Right cardiac atrium (tissue), 5 donors: ENCODE measurements at places on chromosomes 12 and 14.

DNA sequence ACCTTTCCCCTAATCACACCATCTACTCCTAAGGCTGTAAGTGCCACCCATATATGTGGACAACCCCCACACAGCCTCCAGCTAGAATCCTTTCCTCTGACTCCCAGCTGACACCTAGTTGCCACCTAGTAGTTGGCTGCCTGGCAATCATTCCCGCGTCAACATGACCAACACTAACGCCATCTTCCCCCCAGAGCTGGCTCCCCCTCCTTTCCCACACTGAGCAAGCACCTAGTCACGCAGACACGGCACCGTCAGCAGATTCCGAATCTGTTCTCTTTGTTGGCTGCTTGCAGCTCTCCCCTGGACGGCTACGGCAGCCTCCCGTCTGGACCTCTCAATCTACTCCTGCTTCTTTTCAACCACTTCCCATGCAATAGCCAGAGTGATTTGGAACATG, 27.7 kb downstream of the UBR7 start:
- DNase-seq: no peak

DNA sequence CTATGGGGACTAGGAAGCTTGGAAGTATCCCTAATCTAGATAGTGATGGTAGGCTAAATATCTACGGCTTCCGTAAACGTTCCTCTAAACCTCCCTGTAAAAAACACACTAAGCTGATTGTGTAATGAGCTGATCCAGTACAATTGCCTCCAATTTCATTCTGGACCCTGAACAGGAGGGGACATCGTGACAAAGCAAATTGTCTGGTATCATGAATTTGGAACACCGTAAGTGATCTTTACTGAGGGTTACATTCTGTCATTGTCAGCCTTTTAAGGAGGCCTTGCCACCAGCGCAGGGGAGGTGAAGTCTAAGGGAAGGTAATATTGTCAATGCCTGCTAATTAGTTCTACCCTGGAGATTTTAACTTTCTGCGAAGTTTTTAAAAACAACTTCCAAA, 487 bp upstream of the MGST1 start:
- DNase-seq: no peak

- DNase-seq: no peak
Observed at GRCh38 chr12:49680075-49680474, 27.1 kb downstream of the FMNL3 start.

- DNase-seq: no peak
Observed at GRCh38 chr14:78921856-78922255, 751.7 kb downstream of the NRXN3 start.

DNA sequence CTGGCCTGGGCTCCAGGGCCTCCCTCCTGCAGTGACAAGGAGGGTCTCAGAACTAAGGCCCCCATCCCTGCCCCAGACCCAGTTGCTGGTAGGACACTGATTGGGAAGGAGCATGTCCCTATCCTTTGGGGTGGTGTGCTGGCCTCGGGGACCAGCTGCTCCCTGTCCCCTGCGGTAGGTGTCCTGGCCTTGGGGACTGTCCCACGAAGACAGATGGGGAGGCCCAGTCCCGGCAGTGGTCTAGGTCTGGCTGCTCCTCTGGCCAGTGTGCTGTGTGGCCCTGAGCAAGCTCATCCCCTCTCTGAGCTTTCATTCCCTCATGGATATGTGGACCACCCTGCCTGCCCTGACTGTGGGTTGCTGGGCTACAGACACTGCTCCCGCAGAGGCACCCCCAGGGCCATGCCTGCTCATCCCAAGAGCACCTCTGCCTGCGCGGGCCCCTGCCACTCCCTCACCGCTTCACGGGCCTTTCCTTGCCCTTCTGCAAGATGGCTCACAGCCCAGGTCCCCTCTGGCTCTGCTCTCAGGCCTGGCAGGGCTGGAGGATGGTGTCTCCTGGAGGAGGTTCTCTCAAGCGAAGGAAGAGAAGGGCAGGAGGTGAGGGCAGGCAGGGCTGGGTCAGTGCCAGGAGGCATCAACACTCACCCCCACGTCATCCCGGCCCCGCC, 12.5 kb downstream of the AHNAK2 start:
- DNase-seq: peak; percentile 12

GRCh38 chr12:61871485-61871810, 388.8 kb upstream of the USP15 start:
- DNase-seq: no peak

DNA sequence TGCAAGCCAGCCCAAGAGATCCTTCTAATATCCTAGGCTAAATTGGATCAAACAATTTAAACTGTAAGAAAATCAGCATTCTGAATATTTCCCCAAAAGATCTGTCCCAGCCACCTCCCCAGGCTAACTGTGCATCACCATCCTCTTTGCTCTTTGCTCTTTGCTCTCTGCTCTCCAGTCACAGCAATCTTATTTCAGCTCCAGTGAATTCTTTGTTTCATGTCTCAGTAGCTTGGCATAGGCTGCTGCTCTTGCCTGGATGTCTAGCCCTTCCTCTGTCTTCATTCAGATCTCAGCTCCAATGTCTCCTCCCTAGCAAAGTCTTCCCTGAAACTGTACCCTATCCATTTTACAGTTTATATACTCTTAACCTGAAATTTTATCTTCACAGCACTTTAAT, 399.8 kb upstream of the USP15 start:
- no peak for DNase-seq

DNA sequence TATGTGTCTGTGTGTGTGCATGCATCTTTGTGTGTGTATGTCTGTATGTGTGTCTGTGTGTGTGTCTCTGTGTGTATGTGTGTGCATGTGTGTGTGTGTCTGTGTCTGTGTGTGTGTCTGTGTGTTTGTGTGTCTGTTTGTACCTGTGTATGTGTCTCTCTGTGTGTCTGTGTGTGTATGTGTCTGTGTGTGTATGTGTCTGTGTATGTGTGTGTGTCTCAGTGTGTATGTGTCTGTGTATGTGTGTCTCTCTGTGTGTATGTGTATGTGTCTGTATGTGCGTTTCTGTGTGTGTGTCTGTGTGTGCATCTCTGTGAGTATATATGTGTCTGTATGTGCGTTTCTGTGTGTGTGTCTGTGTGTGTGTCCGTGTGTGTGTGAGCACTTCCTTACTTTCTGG, 39.6 kb upstream of the SMOC1 start:
- DNase-seq: no peak

DNA sequence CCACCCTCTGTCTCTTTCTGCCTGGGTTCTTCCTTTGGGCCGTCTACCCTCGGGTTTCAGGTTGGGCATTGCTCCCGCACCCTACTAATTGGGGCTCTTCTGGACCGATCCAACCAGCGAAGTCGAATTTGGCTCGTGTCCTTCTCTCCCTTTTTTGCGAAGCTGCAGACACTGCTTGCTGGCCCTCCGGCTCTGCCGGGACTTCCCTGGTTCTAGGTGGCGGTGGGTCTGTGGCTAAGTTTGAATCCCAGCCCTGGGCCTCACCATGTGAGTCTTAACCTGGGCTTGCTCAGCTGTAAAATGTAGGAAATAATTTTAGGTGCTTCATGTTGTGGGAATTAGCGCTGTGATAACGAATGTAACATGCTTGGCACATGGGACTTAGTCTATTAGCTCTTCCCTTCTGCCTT, 418 bp upstream of the CISTR start:
- DNase-seq: no peak

GRCh38 chr14:27929797-27930347, 836.7 kb upstream of the FOXG1 start:
- DNase-seq: no peak

DNA sequence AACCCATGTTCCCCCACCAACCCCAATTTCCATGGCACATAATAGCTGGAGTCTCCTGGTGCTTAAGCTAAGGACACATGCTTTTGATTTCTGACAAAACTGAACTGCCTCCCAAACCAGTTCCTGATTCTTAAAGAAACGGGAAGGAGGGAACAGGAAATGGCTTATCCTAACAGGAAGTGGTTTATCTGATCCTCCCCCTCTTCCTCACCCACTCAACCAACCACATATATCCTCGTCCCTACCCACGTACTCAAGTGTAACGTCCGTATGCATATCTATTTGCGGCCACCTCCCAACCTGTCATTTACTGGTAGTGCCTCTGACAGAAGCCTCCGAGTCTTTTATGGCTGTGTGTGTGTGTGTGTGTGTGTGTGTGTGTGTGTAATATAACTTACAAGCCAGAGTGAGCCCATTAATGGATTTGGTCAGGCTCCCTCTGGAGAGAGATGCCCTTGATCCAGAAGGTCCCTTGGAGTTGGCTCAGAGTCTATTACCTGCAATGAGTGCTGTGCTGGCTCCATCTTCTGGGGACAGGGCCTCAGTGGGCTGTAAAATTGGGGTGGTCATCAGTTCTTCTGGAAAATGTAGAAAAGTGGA, 7.7 kb downstream of the DAZAP2 start:
- DNase-seq: no peak

DNA sequence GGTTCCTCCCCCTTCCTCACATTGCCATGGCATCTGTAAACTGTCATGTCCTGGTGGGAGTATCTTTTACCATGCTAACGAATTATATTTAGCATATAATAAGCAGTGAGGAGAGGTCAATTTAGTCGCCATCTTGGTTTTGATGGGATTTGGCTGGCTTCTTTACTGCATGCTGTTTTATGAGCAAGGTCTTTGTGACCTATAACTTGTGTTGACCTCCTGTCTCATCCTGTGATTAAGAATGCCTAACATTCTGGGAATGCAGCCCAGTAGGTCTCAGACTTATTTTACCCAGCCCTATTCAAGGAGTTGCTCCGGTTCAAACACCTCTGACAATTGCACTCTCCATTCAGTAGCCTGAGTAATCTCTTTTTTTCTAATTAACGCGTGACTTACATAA, 2.1 kb upstream of the EIF4B start:
- no peak for DNase-seq

GRCh38 chr12:107914460-107914977, 140.0 kb downstream of the ASCL4 start:
- DNase-seq: no peak

- DNase-seq: no peak
Observed at GRCh38 chr14:52356025-52356424, 41.9 kb downstream of the PTGER2 start.
